ENCODE measurements at places on chromosomes 3 and 15.
A peak's percentile ranks its signal among the peaks of the same experiment; 100 is the strongest.

GRCh38 chr3:188734395-188734794 is 437.4 kb upstream of the TPRG1 start:
- peak; percentile 32 for DNase-seq

GRCh38 chr3:52524752-52525679 is 8.6 kb downstream of the NT5DC2 start:
- no peak for DNase-seq

DNA sequence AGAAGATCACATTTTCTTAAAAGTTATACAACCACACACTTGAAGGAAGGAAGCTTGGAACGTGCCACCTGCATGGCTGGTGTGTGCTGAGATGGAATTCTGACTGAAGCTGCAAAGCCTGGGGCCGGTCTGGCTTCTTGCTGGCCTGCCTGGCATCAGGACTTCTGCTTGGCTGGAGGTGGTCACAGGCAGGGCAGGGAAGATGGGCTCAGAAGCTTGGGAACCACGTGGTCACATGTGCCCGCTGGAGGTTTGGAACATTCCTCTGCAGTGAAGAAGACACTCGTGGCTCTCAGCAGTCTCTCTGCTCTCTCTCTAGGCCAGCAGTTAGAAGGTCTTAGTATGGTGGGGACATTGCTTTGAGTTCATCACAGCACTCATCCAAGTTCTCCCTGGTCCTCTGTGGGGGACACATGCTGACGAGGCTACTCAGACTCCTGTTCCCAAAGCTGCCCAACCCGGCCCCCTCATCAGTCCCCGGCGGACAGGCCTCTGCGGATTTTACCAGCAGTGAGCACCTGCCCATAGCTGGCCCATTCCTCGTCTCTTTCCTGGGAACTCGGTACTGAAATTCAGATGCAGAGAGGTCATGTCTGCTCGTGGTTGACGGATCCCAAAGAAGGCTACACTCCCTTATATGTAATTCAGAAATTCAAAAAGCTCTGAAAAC is 229.0 kb downstream of the ADAMTS17 start:
- no peak for DNase-seq

- no peak for DNase-seq
These were observed 219.8 kb downstream of the CTNNB1 start for GRCh38 chr3:41418961-41419691.

GRCh38 chr15:38069511-38070011 is 135.1 kb downstream of the TMCO5A start:
- no peak for DNase-seq

- no peak for DNase-seq
These were observed 436.6 kb upstream of the GBE1 start for GRCh38 chr3:82198009-82198408.

DNA sequence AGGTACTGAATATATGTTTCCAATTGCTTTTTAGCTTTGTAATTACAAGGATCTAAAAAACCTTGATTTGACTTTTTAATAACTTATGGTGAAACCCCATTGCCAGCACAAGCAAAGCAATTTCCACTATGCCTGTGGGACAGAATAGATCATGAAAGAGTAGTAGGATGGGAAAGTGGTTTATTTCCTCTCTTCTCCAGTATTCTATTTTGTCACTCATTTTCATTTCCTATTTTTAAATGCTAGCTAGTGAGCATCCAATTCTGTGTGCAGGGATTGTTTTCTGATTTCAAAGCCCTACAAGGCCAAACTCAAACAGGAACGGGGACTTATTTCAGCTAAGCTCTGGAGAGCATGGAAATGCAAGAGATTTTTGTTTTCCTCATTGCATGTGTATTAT is 132.0 kb upstream of the TGFBR2 start:
- no peak for DNase-seq

DNA sequence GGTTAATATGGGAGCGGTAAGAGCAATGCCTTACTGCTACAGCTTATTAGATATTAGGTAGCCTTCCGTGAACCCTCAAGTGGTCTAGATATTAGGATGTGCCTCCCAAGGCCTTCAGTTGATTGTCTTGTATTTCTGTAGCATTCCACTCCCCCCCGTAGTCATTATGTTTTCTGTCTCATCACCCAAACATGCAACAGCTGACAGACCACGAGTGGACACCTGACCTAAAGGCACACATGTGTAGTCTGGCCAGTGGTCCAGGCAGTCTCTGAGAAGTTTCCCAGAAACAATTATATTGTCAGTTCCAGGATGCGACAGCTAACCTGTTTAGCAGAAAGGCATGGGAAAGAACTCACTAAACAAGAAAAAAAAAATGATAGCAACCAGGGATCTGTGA is 1000.9 kb downstream of the AGBL1 start:
- DNase-seq, result no peak

DNA sequence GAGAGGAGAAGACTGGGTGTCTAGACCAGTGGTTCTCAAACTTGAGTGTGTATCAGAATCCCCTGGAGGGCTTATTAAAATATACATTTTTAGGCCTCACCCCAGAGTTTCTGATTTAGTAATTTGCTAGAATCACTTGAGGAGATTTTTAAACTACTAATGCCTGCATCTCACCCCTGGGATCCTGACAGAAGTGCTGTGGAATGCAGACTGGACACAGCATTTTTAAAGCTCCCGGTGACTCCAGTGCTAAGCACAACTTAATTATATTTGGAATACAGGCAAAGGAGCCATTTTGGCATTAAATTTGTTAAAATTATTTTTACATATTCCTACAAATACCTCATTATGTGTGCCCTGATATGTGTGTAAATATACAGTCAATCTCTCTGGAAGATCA is 26.7 kb upstream of the COL6A6 start:
- DNase-seq, result no peak

DNA sequence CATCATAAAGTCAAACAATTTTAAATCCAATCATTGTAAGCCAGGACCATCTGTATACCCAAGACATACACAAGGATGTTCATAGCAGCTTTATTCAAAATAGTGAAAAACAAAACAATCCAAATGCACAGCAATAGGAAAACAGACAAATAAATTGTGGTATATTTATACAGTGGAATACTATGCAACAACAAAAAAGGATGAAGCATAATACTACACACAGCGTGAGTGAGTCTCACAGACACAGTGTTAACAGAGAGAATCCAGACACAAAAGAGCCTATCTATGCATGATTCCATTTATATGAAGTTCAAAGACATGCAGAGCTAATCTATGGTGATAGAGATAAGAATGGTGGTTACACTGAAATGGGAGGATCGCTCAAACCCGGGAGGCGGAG is 5.6 kb upstream of the MUC20 start:
- DNase-seq, result no peak

- DNase-seq, result no peak
These were observed 397.4 kb upstream of the TMCO5A start for GRCh38 chr15:37536967-37537605.

GRCh38 chr15:72276326-72276700 is 4.0 kb upstream of the PARP6 start:
- no peak for DNase-seq

DNA sequence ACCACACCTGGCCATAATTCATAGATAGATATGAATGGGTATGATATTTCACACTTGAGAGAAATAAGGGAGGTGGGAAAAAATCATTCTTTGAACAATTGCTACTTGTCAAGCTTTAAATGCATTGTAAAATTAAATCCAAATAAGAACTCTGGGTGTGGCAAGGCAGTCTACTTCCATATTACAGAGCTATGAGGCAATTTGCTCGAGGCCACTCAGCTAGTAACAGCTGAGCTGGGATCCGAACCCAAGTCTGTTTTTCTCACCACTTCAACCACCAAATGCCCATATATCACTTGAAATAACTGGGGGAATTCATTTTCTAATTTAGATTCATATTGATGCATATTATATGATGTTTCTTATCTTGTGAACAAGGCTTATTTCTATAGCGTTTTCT is 482.2 kb upstream of the ADAMTS9 start:
- no peak for DNase-seq

GRCh38 chr3:171320750-171321558 is 139.3 kb downstream of the TNIK start:
- no peak for DNase-seq

DNA sequence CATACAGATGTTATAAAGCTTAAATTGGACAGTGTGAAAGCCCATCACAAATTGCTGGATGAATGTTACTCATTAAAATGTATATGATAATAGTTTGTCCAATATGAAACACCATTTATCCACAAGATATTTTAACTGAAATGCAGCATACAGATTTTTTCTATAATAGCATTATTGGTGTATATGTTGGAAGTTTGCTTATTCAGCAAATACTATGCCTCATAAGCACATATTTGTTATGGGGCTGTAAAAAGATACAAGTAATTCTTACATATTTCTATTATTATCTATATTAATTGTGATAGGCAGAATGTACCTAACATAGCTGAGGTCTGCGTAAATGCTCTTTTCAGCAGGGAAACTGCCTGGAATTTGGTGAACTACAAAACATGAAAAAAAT is 790.5 kb downstream of the DIPK2A start:
- no peak for DNase-seq

GRCh38 chr3:190183121-190183520 is 62.4 kb upstream of the P3H2 start:
- no peak for DNase-seq

DNA sequence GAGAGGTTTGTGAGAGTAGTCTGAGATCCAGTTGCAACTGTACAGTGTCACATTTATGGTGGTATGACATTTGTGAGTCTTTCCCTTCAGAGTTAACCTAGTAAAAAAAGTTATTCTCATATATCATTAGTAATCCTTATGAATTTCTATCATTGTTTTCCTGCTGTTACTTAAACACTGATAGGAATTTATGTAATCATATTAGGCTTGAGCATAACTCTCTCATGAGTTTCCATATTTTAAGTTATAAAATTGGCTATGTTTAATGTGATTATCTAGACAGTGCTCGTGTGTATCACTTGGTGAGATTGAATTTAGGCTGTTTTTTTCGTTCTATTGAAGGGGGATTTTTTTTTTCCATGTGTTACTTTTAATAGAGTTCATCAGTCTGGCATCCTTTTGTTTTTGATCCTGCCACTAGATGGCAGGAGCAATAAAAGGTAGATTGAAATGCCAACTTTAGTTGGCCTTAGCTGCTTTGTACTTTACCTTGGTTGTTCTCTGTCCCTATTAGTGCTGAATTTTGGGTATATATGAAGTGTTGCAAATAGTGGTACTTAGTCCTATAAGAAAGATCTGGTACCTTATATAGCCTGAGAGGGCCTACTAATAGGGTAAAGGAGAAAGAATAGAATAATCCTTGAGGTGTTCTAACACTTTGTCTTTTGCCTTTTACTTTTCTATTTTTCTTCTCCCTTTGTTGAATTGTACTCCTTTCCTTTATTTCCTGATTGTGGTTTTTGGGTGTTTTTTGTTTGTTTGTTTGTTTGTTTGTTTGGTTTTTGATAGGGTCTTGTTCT is 17.9 kb downstream of the STT3B start:
- DNase-seq, result no peak

GRCh38 chr3:122247087-122247824 is 63.8 kb downstream of the CASR start:
- DNase-seq, result no peak

DNA sequence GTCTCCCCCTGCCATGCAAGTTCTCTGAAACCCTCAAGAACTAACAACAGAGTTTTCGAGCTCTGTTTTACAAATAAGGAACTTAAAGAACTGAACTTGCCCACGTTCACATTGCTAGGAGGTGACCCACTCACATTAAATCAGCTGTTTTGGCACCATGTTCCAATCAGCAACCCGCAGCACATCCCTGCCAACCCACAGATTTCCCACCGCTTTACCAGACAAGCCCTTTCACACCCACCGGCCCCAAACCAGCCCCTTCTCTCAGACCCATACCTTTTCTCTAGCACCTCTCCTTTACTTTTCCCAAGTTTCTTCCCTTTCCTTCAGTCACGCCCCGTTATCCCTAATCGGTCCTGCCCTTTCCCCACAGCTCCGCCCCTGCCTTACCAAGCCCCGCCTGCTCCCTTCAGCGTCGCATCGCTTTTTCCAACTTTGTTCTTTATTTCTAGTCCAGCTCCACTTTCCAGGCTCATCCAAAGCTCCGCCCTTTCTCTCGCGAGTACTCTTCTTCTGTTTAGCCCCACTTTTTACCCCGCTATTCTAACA is 804 bp upstream of the BRPF1 start:
- no peak for DNase-seq

DNA sequence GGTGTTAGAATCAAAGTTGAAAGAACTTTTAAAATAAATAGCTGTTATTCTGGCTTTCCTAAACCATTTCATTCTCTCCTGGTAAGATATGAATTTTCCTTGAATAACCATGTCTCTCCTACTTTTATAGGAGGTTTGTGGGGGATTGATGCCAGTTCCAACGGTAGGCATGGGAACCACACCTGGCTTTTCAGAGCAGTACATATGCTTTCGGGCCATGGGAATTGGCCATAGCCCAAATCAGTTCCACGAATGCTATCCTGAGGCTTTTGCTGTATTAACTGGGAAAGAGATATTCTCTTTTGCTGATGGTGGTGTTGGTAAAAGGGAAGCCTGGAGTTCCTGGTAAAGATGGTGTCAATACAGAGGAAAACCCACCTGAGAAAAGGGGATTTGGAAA is 396.2 kb upstream of the ZNF385D start:
- no peak for DNase-seq

GRCh38 chr3:107133891-107134290 is 243.3 kb upstream of the CCDC54 start:
- no peak for DNase-seq

- no peak for DNase-seq
These were observed 11.8 kb upstream of the PIAS1 start for GRCh38 chr15:68042156-68042854.

DNA sequence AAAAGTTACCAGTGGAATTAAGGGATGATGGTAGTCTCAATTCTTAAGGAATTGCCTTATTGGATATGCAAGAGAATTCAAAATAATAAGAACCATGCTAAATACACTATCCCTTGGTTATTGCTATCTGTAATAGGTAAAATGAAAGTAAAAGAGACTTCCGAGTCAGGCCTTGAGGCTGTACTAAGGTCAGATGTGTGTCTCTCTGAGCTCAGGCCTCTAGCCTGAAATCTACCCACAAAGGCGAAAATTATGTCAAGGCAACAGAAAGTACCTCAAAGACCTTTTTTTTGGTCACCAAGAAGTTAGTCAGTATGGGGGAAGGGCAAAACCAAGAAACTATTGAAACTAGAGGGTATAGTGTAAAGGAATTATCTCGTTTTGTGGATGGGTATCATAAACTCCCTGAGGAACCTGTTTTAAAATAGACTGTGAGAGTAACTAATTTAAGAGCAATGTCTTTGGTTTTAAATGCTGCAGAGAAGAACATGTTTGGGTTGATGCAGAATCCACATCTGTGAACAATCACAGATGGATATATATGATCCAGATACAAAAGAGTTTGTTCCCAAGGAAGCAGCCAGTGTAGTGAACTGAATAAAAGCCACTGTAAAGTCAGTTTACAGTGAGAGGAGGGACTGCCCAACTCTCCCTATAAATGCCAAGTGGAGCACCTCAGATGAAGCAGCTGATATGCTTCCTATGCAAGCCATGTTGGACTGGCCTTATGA is 382.3 kb upstream of the SEMA6D start:
- DNase-seq, result no peak

DNA sequence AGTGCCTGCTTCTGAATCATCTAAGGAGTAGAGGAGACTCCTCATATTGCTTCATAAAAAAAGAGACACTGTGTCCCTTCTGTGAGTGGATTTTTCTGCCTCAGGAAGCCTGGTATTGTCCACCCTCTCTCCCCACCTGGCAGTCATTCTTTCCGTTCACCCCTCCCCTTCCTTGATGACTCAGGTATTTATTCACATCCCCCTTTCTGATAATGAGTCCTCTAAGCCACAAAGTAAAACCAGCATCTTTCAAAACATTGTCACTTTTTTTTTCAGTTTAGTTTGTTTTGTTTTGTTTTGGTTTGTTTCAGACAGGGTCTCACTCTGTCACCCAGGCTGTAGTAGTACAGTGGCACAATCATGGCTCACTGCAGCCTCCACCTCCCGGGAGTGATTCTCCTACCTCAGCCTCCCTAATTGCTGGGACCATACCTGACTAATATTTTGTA is 65.2 kb upstream of the UBE2E1 start:
- DNase-seq, result no peak
